ENCODE measurements at places on chromosomes 2 and 18. TPM values are rescaled to one million over a fixed set of nuclear protein-coding genes. Genes with fewer than 3 reads are reported as not detected.

GRCh38 chr2:201235860-201236811 is 24.2 kb upstream of the CASP8 start:
- H3K4me3 ChIP-seq = peak overlapping the region; percentile 81
- no peak for DNase-seq
- peaks cover 51% of the 10 kb centered on the region for H3K4me1 ChIP-seq

- H3K36me3 ChIP-seq = no peaks in the 10 kb centered on the region
- no peak overlapping the region for H3K4me3 ChIP-seq
- no peaks in the 10 kb centered on the region for H3K27me3 ChIP-seq
- H3K27ac ChIP-seq = no peak overlapping the region
- no peaks in the 10 kb centered on the region for H3K4me1 ChIP-seq
- DNase-seq = no peak
Measured at GRCh38 chr2:102508863-102509262, 35.8 kb downstream of the SLC9A4 start.

DNA sequence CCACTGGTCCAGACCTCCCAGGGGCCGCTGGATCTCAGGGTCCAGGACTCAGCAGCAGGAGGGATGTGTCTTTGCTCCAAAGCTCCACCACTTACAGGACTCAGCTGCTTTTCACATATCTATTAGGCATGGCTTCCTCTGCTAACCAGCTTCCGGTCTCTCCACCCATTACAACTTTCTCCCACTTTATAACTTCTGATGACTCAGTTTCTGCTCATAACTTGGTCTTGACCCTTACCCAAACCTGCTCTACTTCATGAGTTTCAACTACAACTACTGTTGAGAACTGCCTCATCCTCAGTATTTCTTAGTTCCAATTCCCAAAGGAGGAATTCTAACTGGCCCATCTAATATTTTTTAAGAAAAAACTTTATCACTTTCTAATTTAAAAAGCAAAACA is 17.2 kb downstream of the SULT1C2 start:
- DNase-seq = no peak
- H3K27me3 ChIP-seq = no peaks in the 10 kb centered on the region
- H3K36me3 ChIP-seq = no peaks in the 10 kb centered on the region
- H3K4me1 ChIP-seq = no peaks in the 10 kb centered on the region

DNA sequence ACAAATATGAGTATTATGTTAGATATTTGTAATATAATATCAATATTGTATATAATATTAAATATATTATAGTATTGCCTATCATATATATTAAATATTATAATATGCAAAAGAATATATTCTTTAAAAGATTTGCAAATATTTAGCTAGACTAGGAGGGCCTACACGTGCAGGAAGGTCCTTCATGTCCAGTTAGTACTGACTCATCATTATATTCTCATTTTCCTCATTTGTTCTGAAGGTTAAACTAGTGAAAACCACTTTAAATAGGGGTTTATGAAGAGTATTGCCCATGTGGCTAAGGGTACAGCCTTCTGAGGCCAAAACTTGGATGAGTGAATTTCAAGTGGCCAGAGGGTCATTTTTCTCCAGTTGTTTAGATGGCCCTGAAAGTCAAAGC is 293.0 kb upstream of the VRK2 start:
- H3K4me3 ChIP-seq = no peak overlapping the region
- peaks cover 3% of the 10 kb centered on the region for H3K27me3 ChIP-seq
- no peak for DNase-seq
- no peaks in the 10 kb centered on the region for H3K36me3 ChIP-seq

- no peaks in the 10 kb centered on the region for H3K4me1 ChIP-seq
- no peaks in the 10 kb centered on the region for H3K27me3 ChIP-seq
- no peak for DNase-seq
- H3K27ac ChIP-seq = no peak overlapping the region
- H3K4me3 ChIP-seq = no peak overlapping the region
- no peaks in the 10 kb centered on the region for H3K36me3 ChIP-seq
Measured at GRCh38 chr2:184834699-184835397, 236.5 kb downstream of the ZNF804A start.

DNA sequence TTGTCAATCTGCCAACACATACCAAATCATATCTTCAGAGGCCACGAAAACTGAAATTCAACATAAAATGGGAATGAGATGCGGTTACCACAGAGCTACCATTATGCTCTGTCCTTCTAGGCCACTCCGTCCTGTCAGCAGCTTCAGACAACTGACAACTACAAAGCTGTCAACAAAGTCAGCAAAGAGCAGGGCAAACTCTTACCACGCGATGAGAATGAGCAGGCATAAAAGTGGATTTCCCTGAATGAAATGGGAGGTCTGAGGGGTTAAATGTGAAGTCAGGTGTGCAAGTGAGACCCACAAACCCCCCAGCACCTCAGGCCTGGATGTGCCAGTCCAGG is 130.1 kb downstream of the LNPK start:
- H3K27me3 ChIP-seq = no peaks in the 10 kb centered on the region
- DNase-seq = no peak
- no peak overlapping the region for H3K4me3 ChIP-seq
- no peaks in the 10 kb centered on the region for H3K36me3 ChIP-seq
- H3K27ac ChIP-seq = no peak overlapping the region

- H3K4me1 ChIP-seq = peaks cover 8% of the 10 kb centered on the region
- no peak overlapping the region for H3K4me3 ChIP-seq
- no peaks in the 10 kb centered on the region for H3K27me3 ChIP-seq
- no peaks in the 10 kb centered on the region for H3K36me3 ChIP-seq
- no peak for DNase-seq
- no peak overlapping the region for H3K27ac ChIP-seq
Measured at GRCh38 chr2:215171796-215172195, 33.4 kb upstream of the ABCA12 start.

DNA sequence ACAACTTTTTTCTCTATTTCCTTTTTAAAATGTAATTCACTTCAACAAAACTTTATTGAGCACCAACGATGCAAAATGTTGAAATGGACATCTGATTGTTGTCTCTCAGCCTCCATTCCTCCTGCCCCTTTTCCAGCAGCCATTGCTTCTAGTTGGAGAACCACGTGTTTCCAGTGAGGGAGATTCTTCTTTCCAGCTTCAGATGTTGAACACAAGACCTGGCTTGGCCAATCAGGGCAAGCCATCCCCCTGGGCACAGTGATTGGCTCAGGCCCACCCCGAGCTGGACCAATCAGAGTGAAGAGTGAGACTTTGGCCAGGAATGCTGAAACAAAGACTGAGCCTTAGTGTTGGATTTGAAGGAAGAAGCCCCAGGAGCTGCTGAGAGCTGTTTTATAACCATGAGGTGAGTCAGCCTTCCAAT is 59.0 kb downstream of the E2F6 start:
- no peaks in the 10 kb centered on the region for H3K27me3 ChIP-seq
- H3K4me1 ChIP-seq = no peaks in the 10 kb centered on the region
- no peaks in the 10 kb centered on the region for H3K36me3 ChIP-seq
- no peak for DNase-seq
- H3K4me3 ChIP-seq = no peak overlapping the region
- H3K27ac ChIP-seq = no peak overlapping the region

DNA sequence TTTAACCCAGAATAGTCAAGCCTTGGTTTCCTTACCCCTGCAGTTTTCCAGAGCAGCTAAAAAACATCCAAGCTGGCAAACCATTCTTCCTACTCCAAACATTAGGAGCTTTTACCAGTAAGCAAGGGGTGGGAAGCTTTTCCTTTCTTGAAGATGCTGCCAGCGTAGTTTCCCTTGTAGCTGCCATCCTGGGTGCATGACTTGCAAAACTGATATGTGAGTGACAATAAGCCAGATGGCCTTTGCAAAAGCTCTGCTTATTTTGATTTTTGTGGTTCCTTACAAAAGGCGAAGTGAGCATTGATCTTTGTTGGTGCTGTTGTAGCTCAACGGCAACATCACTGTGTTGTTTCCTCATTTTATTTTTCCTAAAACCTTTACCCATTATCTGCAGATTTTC is 138.8 kb downstream of the WDSUB1 start:
- peaks cover 34% of the 10 kb centered on the region for H3K4me1 ChIP-seq
- H3K36me3 ChIP-seq = no peaks in the 10 kb centered on the region
- H3K27me3 ChIP-seq = no peaks in the 10 kb centered on the region
- H3K4me3 ChIP-seq = no peak overlapping the region
- H3K27ac ChIP-seq = no peak overlapping the region

- no peak for DNase-seq
- no peak overlapping the region for H3K27ac ChIP-seq
- no peak overlapping the region for H3K4me3 ChIP-seq
- H3K27me3 ChIP-seq = no peaks in the 10 kb centered on the region
- H3K4me1 ChIP-seq = peaks cover 4% of the 10 kb centered on the region
Measured at GRCh38 chr2:207221731-207222130, 56.0 kb upstream of the KLF7 start.

- DNase-seq = no peak
- H3K36me3 ChIP-seq = no peaks in the 10 kb centered on the region
- H3K27ac ChIP-seq = no peak overlapping the region
- peaks cover 27% of the 10 kb centered on the region for H3K27me3 ChIP-seq
- H3K4me1 ChIP-seq = peaks cover 16% of the 10 kb centered on the region
- no peak overlapping the region for H3K4me3 ChIP-seq
Measured at GRCh38 chr2:37375741-37376288, 31.4 kb downstream of the QPCT start.

DNA sequence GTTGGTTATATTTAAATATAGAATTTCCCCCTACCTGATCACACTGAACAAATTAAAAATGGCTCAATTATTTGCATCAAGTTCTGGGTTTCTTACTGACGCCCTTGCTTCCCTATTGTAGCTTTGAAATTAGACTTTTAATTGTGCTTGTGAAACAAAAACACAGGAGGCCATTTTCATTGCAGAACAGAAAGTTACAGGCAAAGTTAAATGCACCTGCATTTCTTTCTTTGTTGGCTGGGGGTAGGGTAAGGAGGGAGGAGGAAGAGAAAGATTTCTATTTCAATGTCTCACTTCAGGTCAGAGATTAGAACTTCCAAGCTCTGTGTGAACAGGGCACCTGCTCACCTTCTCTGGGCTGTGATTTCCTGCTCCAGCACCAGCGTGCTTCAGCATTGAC is 199.6 kb downstream of the BCL11A start:
- no peak overlapping the region for H3K4me3 ChIP-seq
- H3K27ac ChIP-seq = no peak overlapping the region
- H3K27me3 ChIP-seq = no peaks in the 10 kb centered on the region
- no peak for DNase-seq
- H3K4me1 ChIP-seq = no peaks in the 10 kb centered on the region

DNA sequence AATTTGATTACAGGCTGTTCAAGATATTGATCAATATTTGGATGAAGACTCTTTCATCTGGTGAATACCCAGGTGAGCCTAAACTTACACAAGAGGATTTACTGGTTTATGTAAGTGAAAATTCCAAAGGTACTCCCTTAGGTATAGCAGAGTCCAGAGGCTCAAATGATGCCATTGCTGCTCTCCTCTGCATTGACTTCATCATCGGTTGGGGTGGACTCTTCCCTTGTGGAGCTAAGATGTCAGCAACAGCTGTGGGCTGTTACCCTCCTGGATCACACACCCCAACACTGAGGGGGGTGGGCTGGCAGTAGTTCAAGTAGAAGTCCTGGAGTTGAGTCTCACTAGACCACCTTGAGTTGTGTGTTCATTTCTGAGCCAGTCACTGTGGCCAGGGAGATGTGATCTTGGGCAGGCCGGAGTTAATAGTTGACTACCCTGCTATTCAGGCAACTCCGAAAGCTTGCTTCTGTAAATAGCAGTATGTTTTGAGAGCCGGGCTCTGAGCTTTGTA is 236.9 kb downstream of the PTPRM start:
- no peaks in the 10 kb centered on the region for H3K27me3 ChIP-seq
- H3K36me3 ChIP-seq = no peaks in the 10 kb centered on the region
- no peak for DNase-seq
- H3K27ac ChIP-seq = no peak overlapping the region

The DOK6 gene
- not detected for total RNA-seq

The FIGN gene
- total RNA-seq = not detected

The ASXL3 gene
- not detected for total RNA-seq

The CNTNAP5 gene
- total RNA-seq = not detected

The LRRTM1 gene
- total RNA-seq = not detected

The LIPG gene
- not detected for total RNA-seq

The KIF1A gene
- total RNA-seq = 1.6 TPM

The KCNJ13 gene
- total RNA-seq = not detected

The TSPYL6 gene
- not detected for total RNA-seq

The PPP4R3B gene
- 83.0 TPM for total RNA-seq

The MOB1A gene
- 185 TPM for total RNA-seq

The CARF gene
- 5.5 TPM for total RNA-seq

The KATNAL2 gene
- 0.98 TPM for total RNA-seq

All from CD8-positive, alpha-beta memory T cell (primary cell).